Activated CD4-positive, CD25-positive, alpha-beta regulatory T cell treated with anti-CD3 and anti-CD28 coated beads, Interleukin-2, amount 50 U/mL, for 24 hours (primary cell): ENCODE measurements at places on chromosomes 6 and 20.

- no peak for ATAC-seq
Observed at GRCh38 chr20:15265581-15266309, 928.3 kb upstream of the FLRT3 start.

DNA sequence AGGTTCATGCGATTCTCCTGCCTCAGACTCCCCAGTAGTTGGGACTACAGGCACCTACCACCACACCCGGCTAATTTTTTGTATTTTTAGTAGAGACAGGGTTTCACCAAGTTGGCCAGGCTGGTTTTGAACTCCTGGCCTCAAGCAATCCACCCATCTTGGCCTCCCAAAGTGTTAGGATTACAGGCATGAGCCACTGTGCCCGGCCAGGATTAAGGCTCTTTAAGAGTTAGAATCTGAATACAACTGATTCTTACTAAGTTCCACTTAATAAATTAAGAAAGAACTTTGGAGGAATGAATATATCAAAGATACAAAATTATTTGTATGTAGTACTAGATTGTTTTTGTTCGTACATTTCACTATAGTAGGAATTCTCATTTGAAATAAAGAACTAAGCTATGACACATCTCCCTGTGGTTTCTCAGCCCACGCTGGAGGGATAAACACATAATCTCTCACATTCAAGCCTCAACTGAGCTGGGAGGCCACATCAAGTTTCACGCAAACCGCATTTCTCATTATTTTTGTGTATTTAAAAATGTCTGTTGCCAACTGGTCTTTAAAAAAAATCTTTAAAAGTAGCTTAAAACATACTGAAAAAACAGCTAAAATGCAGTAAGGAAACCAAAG lies 34.2 kb downstream of the DTNBP1 start:
- ATAC-seq, result peak; percentile 91

DNA sequence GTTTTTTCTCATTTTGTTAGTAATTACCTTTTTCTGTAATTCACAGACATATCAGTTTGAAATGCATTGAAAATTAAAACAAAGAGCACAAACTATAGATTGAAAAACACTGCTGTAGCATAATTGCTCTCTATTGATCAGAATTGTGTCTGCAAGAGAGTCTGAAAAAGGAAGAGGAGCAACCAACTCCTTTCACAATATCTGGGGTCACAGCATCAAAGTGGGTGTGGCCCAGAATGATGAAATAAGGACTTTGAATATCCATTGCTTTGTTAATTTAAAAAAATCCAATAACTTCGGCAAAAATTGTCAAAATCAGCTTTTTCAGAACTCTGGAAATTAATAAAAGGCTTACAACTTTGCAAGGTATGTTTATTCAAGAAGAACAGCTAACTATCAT lies 99.2 kb downstream of the MYLK4 start:
- no peak for ATAC-seq

- no peak for ATAC-seq
Observed at GRCh38 chr6:132817554-132818403, 3.4 kb downstream of the RPS12 start.

DNA sequence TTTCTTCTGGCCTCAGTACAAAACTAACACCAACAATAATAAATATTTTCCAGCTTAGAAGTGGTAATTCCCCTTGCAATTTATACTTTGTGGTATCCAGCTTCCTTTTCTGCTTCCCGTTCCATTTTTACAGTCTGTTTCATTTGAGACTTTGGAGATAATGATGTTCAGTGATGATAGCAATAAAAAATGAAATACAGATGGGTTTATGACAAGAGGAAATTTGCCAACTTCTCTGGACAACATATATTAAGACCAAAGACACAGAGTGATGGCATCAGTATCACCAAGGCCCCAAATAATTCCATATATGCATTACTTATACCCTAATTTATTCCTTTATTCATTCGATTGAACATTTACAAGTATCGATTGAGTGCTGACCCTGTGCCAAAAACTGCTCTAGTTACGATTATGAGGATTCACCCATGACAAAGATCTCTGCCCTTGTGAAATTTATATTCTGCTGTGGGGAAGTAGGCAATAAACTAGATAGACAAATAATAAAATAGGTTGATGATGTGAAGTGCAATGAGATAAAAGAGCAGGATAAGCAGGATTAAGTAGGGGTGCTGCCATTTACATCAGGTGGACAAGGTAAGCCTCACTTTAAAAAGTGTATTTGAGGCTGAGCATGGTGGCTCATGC lies 18.1 kb upstream of the TASP1 start:
- ATAC-seq, result no peak

GRCh38 chr20:3011752-3012151 lies 31.7 kb upstream of the GNRH2 start:
- ATAC-seq, result peak; percentile 79

GRCh38 chr6:89481695-89482094 lies 48.7 kb downstream of the ANKRD6 start:
- no peak for ATAC-seq

GRCh38 chr20:48866936-48867335 lies 39.1 kb upstream of the PREX1 start:
- ATAC-seq, result no peak
